ENCODE measurements at places on chromosomes 2 and 18. TPM values are rescaled to one million over a fixed set of nuclear protein-coding genes. Genes with fewer than 3 reads are reported as not detected.

TBR1 gene
- not detected for total RNA-seq

BZW1 gene
- total RNA-seq, result 253 TPM

FAM110C gene
- total RNA-seq, result 24.6 TPM

RAB6C gene
- 0.08 TPM for total RNA-seq

ERBB4 gene
- 0.07 TPM for total RNA-seq

CYRIA gene
- 3.8 TPM for total RNA-seq

GRP gene
- not detected for total RNA-seq
